ENCODE measurements at places on chromosomes 2 and 18.

DNA sequence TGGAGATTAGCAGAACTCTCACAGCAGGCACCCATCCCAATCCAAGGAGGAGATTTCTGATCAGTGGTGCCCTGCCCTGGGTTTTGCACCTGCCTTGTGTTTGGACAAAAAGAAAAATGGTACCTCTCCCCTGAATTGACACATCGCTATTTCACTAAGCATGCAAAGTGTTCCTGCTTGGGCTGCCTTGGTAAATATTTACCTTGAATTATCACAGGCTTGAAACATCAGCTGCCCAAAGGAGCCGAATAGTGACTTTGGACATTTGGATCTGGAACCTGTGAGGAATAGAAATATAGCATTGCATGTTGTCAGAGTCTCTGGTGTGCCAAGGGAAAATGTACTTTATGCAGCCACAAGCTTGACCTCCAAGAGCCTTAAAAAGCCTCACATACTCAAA is 926.4 kb upstream of the FANCL start:
- no peak for DNase-seq

DNA sequence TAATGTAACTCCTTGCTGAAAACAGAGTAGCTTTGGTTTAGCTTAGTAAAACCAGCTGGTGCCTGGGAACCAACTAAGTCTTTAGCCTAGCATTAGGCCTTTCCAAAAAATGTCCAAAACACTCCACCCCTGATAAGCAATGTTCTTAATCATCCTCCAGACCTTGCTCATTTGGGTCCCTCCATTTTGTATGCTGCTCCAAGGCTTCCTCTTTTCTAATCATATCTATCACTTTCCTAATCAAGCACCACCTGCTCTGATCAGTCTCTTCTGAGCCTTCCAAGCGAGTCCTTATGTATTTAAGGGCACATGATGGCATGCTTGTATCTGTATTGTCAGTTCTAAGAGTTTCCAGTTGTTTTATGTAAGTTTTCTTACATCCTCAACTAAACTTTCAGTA is 23.6 kb downstream of the THADA start:
- DNase-seq, result no peak

DNA sequence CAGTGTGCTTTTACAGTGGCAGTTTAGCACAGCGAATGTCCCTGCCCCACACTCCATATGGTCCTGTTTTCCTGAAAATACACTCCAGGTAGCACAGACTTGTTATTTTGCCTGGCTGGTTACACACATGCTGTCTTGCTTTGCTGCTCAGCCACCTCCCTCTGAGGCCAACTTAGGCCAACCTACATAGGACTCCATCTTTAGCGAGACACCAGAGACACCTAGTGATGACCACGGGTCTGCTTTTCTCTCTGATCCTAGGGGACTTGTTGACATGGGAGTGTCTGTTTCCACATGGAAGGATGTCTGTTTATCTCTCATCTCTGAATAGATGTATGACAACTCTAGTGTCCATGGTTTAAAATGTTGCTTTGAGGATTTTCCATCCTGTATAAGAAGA is 43.3 kb downstream of the PLEKHB2 start:
- no peak for DNase-seq

DNA sequence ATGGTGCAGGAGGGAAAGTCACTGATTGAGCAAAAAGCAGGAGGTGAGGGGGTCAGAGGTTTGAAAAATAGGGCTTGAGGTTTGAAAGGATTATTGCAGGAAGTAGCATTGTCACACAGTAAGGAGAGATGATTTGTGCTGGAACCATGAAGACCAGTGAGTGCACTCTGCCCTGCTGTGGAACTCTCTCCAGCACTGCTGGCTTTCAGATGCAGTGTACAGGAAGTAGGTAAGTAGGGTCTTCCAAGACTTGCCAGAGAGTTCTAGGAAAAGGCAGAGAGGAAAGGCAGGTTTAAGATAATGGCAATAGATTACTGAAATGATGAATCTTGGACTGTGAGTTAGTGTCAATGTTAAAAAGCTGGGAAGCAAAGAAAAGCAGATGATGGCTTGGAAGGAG is 11.2 kb downstream of the SP110 start:
- no peak for DNase-seq

DNA sequence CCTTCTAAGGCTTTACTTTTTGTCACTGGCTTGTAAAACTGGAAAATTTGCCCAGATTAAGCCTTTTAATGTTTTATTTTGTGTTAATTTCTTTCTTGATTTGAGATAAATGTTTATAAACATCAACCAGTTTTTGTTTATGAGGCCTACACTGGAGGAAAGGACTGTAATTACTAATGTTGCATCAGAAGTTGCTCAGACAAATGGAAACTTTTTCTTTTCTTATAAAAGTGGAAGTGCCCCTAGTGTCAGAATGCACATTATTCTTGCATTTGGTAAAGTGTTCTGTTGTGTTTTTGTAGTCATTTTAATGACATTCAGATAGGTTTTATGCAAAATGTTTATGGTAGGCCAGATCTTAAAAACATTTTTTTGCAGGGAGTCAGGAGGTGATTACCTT is 25.3 kb downstream of the LCLAT1 start:
- DNase-seq, result no peak

- no peak for DNase-seq
Measured at GRCh38 chr2:67544286-67544685, 147.2 kb downstream of the ETAA1 start.

- DNase-seq, result no peak
Measured at GRCh38 chr2:134952608-134953007, 34.0 kb downstream of the CCNT2 start.

- DNase-seq, result no peak
Measured at GRCh38 chr2:33298233-33298632, 178.2 kb upstream of the RASGRP3 start.

- no peak for DNase-seq
Measured at GRCh38 chr2:236015171-236015570, 153.0 kb downstream of the GBX2 start.

GRCh38 chr2:230416061-230416721 is at the start of gene SP100:
TSS of gene SP100 (plus strand) at chr2:230416201. CDS start at chr2:230416297, 96 bp downstream.
- peak; percentile 84 for DNase-seq

GRCh38 chr2:10760794-10761504 is 39.5 kb downstream of the ATP6V1C2 start:
- no peak for DNase-seq

GRCh38 chr18:26575865-26576217 is 27.5 kb upstream of the KCTD1 start:
- DNase-seq, result no peak

DNA sequence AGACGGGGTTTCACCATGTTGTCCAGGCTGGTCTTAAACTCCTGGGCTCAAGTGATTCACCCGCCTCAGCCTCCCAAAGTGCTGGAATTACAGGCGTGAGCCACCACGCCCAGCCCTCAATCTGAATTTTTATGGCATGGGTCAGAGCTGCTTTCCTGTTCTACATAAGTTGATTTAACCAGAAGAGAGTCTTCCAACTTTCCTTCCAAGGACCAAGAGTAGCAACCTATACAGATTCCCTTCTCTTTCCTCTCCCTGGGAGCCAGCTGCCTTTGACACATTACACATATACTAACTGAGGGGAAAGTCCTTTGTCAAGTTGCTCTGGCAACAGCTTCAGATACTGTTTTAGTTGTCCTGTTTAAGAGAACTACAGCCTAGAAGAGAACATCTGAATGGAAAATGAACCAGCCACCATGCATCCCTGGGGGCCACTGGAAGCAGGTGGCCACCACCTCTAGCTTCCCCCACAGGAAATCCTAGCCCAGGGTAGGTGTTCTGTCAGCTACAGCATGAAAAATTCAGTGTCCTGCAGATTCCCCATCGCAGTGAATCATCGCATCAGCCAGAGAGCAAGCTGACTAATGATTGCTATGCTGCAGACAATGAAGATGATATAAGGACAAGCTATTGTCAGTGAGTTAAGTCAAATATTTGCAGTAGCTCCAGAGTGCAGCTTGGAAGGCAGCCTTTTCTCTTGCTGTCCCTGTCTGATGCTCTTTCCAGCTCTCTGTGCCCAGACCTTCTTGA is 62.9 kb downstream of the POMC start:
- no peak for DNase-seq

- no peak for DNase-seq
Measured at GRCh38 chr18:40956213-40956612, 998.8 kb upstream of the PIK3C3 start.

- DNase-seq, result no peak
Measured at GRCh38 chr2:15770606-15771005, 169.7 kb upstream of the MYCN start.

DNA sequence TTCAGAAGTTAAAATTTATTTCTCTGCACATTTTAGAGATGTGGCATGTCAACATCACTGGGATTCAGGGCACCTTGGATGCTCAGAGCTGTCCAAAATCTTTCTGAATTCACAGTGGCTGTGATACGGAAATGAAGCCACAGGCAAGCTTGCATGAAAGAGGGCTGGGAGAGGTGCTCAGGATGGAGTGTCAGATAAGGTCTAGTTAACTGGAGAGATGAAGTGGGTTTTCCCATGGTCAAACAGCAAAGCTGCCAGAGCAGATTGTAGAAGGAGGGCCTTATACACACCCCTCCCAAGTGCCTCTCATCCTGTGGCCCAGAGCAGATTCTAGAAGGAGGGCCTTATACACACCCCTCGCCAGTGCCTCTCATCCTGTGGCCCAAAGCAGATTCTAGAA is 286.8 kb upstream of the PXDN start:
- no peak for DNase-seq

GRCh38 chr2:240401308-240401707 is 34.2 kb upstream of the GPC1 start:
- DNase-seq, result no peak

DNA sequence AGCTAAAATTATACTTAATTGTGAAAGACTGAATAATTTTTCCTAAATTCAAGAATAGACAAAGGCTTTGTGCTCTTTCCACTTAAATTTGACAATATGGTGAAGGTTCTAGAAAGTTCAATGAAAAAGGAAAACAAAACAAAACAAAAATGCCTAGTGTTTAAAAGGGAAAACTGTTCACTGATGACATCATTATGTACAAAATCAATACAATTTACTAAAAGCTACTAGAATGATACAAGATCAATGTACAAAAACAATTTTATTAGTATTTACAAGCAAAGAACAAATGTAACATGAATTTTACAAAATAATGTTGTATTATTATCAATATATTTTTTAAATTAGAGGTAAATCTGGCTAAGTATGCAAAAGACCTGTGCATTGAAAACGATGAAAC is 499.1 kb upstream of the FSIP2 start:
- no peak for DNase-seq

- no peak for DNase-seq
Measured at GRCh38 chr2:43484323-43484930, 111.4 kb downstream of the THADA start.

DNA sequence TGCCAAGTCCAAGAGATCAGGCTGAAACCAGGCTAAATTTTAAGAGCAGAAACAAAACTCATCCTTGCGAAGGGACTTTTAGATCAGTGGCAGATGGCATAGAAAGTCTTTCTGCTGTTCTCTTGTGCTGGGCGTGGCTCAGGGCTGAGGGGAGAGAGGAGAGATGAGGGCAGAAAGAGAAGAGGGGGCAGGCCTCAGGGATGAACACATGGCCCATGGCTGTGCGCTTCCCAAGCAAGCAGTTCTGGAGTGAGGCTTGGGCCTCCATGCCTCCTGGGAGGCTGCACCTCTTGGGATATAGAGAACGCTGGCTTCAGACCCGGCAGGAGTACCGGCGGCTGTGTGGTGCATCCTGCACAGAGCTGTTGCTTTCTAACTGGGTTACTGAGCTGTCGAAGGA is 41.0 kb downstream of the HPCAL1 start:
- no peak for DNase-seq

DNA sequence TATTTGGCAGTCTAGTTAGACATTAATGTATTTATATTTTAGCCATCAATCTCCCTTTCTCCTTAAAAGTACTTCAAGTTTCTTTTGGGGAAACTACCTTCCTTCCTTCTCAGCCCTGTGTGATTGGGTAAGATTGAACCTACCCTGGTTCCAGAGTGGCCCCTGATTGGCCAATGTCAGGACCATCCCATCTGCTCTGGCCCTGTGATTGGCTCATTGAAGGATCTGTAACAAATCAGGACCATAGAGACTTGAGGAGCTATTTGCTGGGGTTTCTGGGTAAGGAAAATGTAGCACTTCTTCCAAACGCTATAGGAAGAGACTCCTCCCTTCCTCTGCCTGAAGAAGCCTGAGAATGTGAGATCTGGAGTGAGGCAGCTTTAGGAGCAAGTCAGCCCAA is 59.3 kb downstream of the AQP4 start:
- DNase-seq, result no peak

DNA sequence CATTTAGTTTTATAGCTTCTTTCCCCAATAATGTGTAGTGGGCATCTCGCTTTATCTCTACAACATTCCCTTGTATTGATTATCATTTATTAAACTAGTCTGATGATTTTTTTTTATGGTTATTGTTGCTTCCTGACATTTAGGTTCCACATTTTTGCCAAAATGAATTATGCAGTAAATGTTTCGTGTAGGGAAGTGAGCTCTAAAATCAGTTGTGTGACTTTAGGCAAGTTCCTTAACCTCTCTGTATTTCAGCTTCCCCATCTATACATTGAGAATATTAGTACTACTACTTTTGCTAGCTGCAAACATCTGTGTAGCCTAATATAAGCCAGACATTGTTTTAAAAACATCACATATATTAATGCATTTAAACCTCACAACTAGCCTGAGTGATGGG is 22.9 kb downstream of the SOCS6 start:
- DNase-seq, result no peak

DNA sequence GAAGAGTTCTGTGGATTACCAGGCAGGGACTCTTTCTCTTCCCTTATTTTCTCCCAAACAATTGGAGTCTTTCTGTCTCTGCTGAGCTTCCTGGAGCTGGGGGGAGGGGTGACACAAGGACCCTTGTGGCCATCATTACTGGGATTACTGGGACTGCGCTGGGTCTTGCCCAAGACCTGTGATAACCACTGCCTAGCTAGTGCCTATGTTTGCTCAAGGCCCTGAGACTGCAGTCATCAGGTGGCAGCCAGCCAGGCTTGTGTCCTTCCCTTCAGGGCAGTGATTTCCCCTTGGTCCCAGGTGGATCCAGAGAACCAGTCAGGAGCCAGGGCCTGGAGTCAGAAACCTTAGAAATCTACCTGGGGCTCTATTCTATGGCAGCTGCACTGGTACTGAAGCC is 355.6 kb downstream of the PARD3B start:
- no peak for DNase-seq

DNA sequence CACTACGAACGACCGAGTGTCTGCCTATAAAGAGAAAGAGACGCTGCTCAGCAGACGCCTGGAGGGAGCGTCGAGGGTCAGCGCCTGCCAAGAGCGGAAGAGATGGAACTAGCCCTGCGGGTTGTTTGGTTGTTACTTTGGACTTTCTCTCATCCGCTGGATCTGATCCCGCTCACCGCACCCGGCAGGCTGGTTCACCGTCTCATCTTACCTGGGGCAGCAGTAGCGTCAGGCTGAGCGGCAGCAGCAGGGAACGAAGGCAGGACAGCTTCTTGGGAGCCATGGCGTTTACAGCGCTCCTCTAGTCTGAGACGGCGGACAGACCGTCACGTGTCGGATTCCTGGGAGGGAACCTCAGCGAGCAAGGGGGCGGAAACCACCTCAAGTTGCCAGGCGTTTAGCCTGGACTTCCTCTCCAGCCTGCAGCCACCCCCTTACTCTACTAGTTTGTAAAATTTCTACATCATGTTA is 1.9 kb downstream of the GLB1L start:
- DNase-seq, result no peak
